Gastrocnemius medialis (tissue), 4 donors: ENCODE measurements at places on chromosomes 4 and X. TPM values are rescaled to one million over a fixed set of nuclear protein-coding genes. Genes with fewer than 3 reads are reported as not detected.

ADH4 gene
- 1.00 TPM for total RNA-seq

SMARCA1 gene
- total RNA-seq, result 11.6 TPM

MAGEA1 gene
- total RNA-seq, result not detected

CFI gene
- total RNA-seq, result 3.4 TPM

STARD8 gene
- total RNA-seq, result 6.6 TPM

SH3D19 gene
- 35.6 TPM for total RNA-seq

GAGE12F gene
- total RNA-seq, result not detected

OPN1LW gene
- not detected for total RNA-seq

COX18 gene
- 7.4 TPM for total RNA-seq

NXF2 gene
- not detected for total RNA-seq

DOCK11 gene
- 5.7 TPM for total RNA-seq

XAGE1B gene
- not detected for total RNA-seq

MAGEC1 gene
- total RNA-seq, result not detected

UGT2B11 gene
- not detected for total RNA-seq

PFKFB1 gene
- 18.5 TPM for total RNA-seq

GRID2 gene
- not detected for total RNA-seq

CNGA1 gene
- total RNA-seq, result not detected

TLR7 gene
- 0.23 TPM for total RNA-seq

RBM46 gene
- total RNA-seq, result not detected

CYBB gene
- total RNA-seq, result 6.7 TPM

PNMA3 gene
- total RNA-seq, result not detected

SLC7A11 gene
- 0.10 TPM for total RNA-seq

TIGD4 gene
- 0.23 TPM for total RNA-seq

DRD5 gene
- not detected for total RNA-seq

MAGEB1 gene
- not detected for total RNA-seq
